ENCODE measurements at places on chromosomes 5 and 9.

GRCh38 chr5:95238560-95239325 is 46.2 kb downstream of the MCTP1 start:
- no peak for DNase-seq

- no peak for DNase-seq
These were observed 30.9 kb upstream of the BARHL1 start for GRCh38 chr9:132551556-132551955.

DNA sequence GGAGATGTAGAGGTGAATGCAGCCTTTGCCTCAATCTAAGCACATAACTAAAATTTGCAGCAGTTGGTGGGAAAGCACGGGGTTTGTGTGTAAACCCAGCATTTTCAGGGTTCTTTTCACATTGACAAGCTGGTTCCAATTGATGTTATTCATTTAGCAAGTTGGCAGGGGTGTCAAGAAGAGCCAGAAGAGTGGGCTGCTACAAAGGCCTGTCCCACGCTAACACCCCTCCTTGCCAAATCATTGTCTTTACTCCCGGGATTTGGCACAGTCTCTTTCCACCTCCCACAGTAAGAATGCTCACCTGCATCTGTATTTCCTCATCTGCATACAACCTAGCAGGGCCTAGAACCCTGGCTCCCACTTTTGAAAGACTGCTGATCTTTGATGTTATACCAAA is 11.8 kb downstream of the RGMB start:
- no peak for DNase-seq

GRCh38 chr5:131513780-131514179 is 121.2 kb downstream of the RAPGEF6 start:
- no peak for DNase-seq

GRCh38 chr5:158770506-158770905 is 329.2 kb downstream of the EBF1 start:
- no peak for DNase-seq

- no peak for DNase-seq
These were observed 13.4 kb downstream of the HMGXB3 start for GRCh38 chr5:150013931-150014330.

- no peak for DNase-seq
These were observed 369.5 kb downstream of the TAF11L14 start for GRCh38 chr5:18003784-18004183.

- no peak for DNase-seq
These were observed 90.1 kb downstream of the CRB2 start for GRCh38 chr9:123445981-123446610.

GRCh38 chr9:75161116-75161857 is 73.0 kb downstream of the OSTF1 start:
- DNase-seq = no peak

DNA sequence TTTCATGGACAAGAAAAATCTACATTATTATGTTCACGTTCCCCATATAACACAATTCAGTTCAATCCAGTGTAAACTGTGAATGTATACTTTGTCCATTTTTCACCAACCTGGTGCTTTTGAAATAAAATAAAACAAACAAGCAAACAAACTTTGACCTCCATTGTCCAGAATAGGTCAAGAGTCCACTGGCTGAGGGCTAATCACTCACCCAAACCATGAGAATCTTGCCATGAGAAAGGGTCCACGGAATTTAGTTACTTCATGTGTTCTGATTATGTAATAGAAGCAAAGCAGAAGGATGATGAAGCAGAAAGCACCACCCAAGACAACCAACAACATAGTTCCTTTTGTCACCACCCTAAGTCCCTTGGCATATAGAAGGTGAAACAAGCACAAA is 28.7 kb downstream of the DIAPH1 start:
- no peak for DNase-seq

DNA sequence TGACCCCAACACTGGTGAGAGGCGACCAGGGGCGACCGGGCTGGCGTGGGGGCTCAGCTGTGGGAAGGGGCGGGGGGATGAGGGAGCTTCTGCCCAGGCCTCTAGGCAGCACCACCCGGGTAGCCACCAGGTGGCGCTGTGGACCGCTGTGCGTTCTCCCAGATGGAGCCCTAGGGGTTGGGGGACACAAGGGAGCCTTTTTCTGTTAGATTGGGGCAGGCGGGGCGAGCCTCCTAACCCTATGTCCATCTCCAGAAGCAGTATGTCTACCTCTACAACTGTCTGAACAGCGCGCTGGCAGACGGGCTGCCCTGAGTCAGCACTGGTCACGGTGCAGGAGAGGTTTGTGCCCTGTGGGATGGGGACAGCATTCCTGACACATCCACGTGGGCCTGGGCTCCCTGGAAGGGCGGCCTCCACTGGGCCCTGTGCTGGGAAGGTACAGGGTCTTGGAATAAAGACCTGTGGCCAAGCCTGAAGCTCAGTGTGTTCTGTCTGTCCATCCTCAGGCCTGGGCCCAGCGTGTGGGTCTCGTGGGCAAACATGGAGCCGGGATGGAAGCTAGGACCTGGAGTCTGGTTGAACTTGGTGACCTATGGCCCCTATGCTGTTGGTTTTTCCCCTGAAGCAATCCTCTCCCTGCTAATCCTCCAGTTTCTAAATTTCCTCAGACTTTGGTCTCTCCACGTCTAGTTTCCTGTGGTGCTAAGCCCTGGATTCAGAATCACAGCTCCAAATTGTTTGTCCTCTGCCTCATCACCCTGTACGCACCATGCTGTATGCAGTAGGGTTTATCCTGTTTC is 23.1 kb upstream of the SPTLC1 start:
- no peak for DNase-seq

- no peak for DNase-seq
These were observed 17.4 kb upstream of the TNFAIP8 start for GRCh38 chr5:119338326-119338946.

- no peak for DNase-seq
These were observed 19.0 kb downstream of the C6 start for GRCh38 chr5:41194339-41194738.

- no peak for DNase-seq
These were observed 511 bp downstream of the SEMA5A start for GRCh38 chr5:9545136-9545991.

All from NCI-H187 (cell line).